ENCODE measurements at places on chromosomes 3 and 15.

DNA sequence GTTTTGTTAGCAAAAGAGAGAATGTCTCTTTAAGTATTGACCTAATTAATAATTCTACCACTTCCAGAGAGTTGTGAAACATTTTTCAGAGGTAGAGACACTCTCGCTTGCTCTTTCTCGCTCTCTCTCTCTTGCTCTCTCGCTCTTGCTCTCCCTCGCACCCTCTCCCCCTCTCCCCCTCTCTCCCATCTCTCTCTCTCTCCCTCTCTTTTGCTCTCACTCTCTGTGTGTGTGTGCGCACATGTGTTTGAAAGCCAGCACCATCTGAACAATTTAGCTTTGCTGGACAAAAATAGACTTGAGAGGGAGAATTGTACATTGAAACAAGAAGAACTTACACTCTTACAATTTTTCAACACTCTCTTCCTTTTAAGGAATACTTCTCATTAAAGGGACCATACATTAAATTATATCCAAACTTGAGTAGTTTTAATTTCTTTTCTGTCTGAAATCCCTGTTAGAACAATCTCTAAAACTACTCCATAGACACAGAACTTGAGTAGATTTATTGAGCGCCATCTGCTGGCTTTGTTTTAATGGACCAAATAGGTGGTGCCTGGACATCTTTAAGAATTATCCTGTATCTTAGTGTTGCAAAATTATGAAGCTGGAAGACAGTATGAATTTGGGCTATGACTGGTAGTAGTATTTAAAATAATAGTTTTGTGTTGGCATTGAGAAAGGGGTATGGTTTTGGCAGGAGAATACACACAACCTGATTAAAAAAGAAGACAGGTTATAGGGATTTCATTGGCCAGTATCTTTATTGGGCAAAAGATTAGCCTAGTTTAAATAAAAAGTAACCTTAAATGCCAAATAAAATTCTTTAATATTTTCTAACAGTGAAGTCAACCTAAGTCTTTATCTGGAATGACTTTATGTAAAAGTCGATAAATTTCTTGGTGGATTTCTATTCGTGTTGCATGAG, 124.6 kb downstream of the AKAP13 start:
- no peak for DNase-seq

- no peak for DNase-seq
These were observed 153.2 kb upstream of the MEF2A start for GRCh38 chr15:99412626-99413025.

- no peak for DNase-seq
These were observed 71.0 kb downstream of the TP63 start for GRCh38 chr3:189702066-189702646.

DNA sequence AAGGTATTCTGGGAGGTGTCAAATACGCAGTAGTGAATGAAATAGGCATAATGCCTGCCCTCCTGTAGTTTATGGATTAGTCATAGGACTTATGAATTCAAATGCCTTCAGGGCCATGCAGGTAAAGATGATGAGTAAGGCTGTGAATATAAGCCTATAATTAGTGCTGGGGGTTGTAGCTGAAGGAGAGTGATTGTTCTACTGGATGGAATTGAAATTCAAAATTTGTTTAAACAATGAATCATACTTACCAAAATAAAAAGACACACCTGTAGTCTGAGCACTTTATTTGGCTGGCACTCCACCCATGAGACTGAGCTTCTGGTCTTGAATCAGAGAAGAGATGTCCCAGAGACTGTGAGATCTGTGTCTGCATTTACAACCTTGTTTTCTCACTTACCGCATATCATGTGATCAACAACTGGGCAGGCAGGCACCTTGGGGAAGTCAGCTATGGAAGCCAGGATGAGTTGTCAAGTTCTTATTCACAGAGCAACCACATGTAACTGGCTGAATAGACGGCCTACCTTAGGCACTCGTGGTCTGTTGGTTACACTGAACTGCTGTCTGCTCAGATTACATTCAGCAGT, 291.8 kb downstream of the NAALADL2 start:
- DNase-seq, result no peak

DNA sequence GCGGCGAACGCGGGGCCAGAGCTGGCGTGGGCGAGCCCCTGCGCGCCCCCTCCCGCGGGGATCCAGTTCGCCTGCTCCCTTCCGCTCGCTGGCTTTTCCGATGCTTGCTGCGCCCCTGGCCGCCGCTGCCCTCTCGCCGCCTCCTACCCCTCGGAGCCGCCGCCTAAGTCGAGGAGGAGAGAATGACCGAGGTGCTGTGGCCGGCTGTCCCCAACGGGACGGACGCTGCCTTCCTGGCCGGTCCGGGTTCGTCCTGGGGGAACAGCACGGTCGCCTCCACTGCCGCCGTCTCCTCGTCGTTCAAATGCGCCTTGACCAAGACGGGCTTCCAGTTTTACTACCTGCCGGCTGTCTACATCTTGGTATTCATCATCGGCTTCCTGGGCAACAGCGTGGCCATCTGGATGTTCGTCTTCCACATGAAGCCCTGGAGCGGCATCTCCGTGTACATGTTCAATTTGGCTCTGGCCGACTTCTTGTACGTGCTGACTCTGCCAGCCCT, 721 bp downstream of the P2RY1 start:
- DNase-seq, result peak; percentile 84

DNA sequence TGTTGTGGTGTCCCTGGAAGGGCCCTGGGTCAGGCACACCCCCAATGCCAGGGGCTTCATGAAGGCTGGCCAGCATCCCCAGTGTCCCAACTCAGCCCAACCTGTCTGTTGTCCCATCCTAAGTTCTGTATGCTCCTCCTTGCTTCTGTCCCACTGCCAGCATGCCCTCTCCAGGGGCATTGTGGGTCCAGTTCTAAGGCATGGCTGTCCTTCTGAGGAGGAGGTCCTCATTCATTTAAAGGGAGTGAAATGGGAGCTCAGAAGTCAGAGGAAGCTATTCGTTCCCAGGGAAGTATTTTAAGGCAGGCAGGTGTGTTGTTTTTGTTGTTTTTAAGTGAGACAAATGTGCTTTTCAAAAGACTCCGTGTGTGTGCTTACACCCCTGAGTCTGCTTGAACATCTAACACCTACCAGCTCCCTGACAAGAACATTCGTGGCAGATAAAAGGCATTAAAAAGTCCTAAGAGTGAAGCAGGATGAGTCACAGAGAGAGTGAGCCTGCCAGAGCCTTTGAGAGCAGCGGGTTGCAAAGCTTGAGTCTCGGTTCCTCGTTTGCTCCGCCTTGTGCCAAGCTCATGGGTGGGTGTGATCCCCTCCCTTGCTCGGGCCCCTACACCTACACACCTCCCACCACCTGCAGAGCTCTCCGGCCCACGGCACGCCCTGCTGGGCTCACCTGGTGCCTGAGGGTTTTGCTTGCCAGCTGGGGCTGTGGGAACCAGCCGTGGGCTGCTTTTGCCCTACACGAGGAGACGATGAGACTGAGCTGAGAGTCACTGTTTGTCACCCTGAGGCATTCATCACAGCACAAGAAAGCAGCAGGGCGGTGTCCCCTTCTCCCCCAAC, 183.4 kb upstream of the TOPAZ1 start:
- no peak for DNase-seq
